Natural killer cell treated with Interleukin-12 subunit alpha and Interleukin-12 subunit beta and Interleukin-15 and Interleukin-18, amount 100 ng/mL, for 72 hours (primary cell): ENCODE measurements at places on chromosomes 6 and 20. TPM values are rescaled to one million over a fixed set of nuclear protein-coding genes. Genes with fewer than 3 reads are reported as not detected.

The CMTR1 gene
- 74.1 TPM for total RNA-seq

- no peak overlapping the region for H3K27ac ChIP-seq
- DNase-seq: no peak
- no peaks in the 10 kb centered on the region for H3K27me3 ChIP-seq
- no peaks in the 10 kb centered on the region for H3K36me3 ChIP-seq
These were observed 196.3 kb upstream of the SUPT3H start for GRCh38 chr6:45574014-45574461.

DNA sequence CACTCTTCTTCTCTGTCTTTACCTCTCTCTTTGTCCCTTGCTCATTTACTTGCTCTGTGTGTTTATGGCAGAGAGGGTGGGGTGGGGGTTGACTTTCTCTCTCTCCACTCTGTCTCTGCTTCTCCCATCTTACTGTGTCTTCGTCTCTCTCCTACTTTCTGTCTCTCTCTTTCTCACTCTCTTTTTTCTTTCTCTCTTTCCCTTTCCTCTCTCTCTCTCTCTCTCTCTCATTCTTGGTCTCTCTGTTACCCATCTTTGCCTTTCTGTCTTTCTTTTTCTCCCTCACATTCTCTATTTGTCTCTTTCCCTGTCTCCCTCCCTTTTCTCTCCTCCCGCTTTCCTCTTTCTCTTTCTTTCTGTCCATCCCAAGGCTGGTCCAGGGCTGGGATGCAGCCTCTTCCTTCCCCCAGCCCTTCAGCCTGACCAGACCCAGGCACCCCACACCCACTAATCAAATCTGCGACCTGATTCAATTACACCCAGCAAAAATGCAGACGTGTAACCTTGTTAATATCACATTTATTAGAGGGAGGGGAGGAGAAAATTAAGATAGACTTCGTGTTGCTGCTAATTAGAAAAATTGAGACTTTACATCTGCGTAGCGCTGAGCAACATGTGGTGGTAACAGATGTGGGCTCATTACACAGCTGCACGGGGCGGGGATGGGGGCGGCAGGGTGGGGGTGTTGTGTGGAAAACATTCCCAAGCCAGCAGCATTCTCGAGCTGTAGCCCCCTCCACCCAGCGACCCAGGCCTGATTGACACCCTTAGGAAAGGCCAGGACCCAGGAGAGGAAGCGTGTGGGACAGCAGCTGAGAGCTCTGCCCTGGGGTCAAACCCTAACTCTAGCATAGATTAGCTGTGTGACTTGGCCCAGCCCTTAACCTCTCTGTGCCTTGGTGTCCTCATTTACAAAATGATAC lies 124.9 kb upstream of the MAFB start:
- no peak for DNase-seq
- H3K4me1 ChIP-seq: no peaks in the 10 kb centered on the region
- no peak overlapping the region for H3K4me3 ChIP-seq
- H3K27me3 ChIP-seq: no peaks in the 10 kb centered on the region
- no peak overlapping the region for H3K27ac ChIP-seq
- no peaks in the 10 kb centered on the region for H3K36me3 ChIP-seq

- H3K27me3 ChIP-seq: no peaks in the 10 kb centered on the region
- DNase-seq: no peak
- peaks cover 5% of the 10 kb centered on the region for H3K36me3 ChIP-seq
- peak overlapping the region; percentile 99 for H3K27ac ChIP-seq
- peak overlapping the region; percentile 99 for H3K4me3 ChIP-seq
These were observed 2.1 kb upstream of the TMEM217 start for GRCh38 chr6:37260040-37260439.

DNA sequence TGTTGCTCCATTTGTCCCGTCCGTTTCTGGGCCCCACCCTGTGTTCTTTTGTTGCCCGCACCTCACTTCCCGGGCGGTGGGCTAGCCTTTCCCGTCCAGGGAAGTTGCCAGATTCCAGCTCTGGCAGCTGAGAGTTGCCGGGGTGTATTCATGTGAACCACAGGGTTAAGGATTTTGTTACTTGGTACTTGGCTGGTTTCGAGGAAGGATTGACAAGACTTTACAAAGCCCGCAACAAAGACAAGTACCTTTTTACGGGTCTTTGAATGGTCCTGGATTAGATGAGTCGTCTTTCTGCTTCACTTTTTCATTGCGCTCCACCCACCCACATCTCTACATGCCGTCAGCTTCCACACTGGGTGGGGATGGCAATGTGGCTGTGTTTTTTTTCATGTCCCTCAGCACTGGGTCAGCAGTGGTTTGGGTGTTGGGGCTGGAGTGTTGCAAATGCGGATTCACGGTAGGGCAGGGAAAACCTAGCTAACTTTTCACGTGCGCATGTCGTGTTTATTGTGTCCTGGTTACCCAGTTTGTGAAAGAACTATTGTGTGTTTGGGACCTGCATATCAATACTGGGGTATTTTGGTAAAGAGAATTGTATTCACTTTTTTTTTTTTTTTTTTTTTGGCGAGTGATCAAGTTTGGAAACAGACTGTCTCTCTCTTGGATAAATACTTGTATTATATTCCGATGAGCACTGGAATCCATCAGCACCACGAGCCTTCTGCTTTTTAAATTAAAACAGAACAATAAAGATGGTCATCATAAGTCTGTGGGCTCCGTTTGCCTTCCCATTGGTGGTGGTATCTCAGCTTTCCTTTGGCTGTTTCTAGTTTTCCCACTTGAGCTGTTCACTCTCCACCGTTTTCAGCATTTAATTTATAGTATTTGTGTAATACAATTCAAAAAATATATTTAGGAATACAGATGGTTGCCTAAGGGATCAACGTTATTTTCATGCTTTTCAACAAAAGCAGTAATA lies 1.2 kb downstream of the DUSP22 start:
- no peaks in the 10 kb centered on the region for H3K27me3 ChIP-seq
- H3K4me3 ChIP-seq: peak overlapping the region; percentile 94
- peak; percentile 86 for DNase-seq
- peaks cover 53% of the 10 kb centered on the region for H3K4me1 ChIP-seq
- H3K36me3 ChIP-seq: peaks cover 8% of the 10 kb centered on the region

DNA sequence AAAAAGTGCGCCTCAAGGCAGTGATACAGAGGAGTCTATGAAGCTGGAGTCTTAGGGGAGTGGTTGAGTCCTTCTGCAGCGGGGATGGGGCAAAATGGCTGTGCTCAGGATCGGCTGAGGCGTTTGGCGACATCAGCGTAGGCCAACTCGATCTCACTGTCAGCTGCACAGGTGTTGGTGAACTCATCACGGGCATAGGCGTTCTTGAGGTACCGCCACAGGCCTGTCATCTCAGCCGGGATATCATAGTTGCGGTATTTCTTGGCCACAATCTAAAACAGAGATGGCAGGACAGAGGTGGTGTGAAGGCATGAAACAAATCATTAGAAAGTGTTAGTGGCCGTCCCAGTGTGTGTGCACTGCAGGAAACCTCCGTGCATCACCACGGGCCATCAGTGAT lies 112.7 kb downstream of the CLIC5 start:
- H3K36me3 ChIP-seq: no peaks in the 10 kb centered on the region
- no peak overlapping the region for H3K27ac ChIP-seq
- no peak overlapping the region for H3K4me3 ChIP-seq
- no peak for DNase-seq

- no peaks in the 10 kb centered on the region for H3K36me3 ChIP-seq
- H3K4me3 ChIP-seq: no peak overlapping the region
- no peak overlapping the region for H3K27ac ChIP-seq
- no peaks in the 10 kb centered on the region for H3K4me1 ChIP-seq
These were observed 246.1 kb downstream of the RIMS1 start for GRCh38 chr6:72132427-72132826.

DNA sequence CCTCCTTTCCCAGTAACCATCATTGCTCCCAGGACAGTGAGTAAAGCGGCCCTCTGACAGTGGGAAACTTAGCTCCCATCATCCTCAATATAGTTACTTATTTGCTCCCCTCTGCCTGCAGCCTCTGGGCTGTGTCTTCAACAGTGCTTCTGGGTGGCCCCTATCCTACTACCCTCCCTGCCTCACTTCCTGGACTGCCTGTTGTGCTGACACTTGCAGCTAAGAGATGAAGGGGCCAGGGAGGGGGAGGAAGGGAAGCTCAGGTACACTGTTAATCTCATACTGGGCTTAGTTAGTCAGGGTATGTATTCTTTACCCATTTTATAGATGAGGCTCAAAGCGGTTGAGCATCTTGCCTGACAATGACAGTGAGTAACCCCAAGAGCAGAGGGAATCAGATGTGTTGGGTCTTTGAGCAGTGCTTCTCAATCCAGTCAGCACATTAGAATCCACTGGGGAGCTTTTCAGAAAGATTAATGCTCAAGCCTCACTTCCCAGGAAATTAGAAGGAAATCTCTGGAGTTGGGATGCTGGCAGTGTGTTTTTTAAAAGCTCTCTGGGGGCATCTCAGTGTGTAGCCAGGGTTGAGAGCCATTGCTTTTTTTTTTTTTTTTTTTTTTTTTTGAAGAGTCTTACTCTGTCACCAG lies 27.1 kb upstream of the KCNK5 start:
- H3K4me3 ChIP-seq: no peak overlapping the region
- DNase-seq: no peak
- peaks cover 55% of the 10 kb centered on the region for H3K27me3 ChIP-seq
- no peaks in the 10 kb centered on the region for H3K36me3 ChIP-seq
- no peaks in the 10 kb centered on the region for H3K4me1 ChIP-seq
- no peak overlapping the region for H3K27ac ChIP-seq

DNA sequence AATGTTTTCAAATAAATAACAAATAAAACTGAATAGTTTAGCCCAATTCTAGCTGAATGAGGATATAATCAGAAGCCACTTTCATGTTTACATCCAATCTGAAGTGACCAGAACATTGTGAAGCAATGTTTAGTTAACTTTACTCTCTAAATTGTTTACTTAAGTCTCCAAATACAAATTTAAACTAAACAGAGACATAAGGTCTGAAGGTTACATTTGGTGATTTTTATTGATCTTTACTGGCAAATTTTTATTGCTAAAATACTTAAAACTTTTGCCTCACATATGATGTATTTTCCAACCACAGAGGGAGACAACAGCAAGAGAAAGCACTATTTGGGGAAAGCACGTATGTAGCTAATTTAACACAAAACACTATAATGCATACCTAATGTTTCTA lies 106.8 kb upstream of the THEMIS start:
- no peaks in the 10 kb centered on the region for H3K36me3 ChIP-seq
- H3K27ac ChIP-seq: no peak overlapping the region
- no peak for DNase-seq
- H3K4me3 ChIP-seq: no peak overlapping the region
- H3K27me3 ChIP-seq: no peaks in the 10 kb centered on the region

The LPA gene
- total RNA-seq: not detected

GRCh38 chr6:161850562-161850961 lies 576.7 kb upstream of the AGPAT4 start:
- H3K4me3 ChIP-seq: no peak overlapping the region

- H3K27ac ChIP-seq: no peak overlapping the region
- no peaks in the 10 kb centered on the region for H3K27me3 ChIP-seq
- peaks cover 31% of the 10 kb centered on the region for H3K36me3 ChIP-seq
- DNase-seq: no peak
These were observed 16.0 kb downstream of the SOD2 start for GRCh38 chr6:159676890-159677505.

The CST3 gene
- total RNA-seq: 16.6 TPM

The SLC17A2 gene
- not detected for total RNA-seq

- H3K4me3 ChIP-seq: no peak overlapping the region
- H3K27ac ChIP-seq: peak overlapping the region; percentile 65
- no peaks in the 10 kb centered on the region for H3K27me3 ChIP-seq
- H3K36me3 ChIP-seq: no peaks in the 10 kb centered on the region
- H3K4me1 ChIP-seq: peaks cover 17% of the 10 kb centered on the region
These were observed 7.3 kb downstream of the VWA7 start for GRCh38 chr6:31769684-31770371.

GRCh38 chr6:43436577-43437282 lies 9.4 kb downstream of the ABCC10 start:
- no peaks in the 10 kb centered on the region for H3K36me3 ChIP-seq
- H3K4me3 ChIP-seq: no peak overlapping the region
- peaks cover 5% of the 10 kb centered on the region for H3K4me1 ChIP-seq

The SOBP gene
- 0.05 TPM for total RNA-seq

DNA sequence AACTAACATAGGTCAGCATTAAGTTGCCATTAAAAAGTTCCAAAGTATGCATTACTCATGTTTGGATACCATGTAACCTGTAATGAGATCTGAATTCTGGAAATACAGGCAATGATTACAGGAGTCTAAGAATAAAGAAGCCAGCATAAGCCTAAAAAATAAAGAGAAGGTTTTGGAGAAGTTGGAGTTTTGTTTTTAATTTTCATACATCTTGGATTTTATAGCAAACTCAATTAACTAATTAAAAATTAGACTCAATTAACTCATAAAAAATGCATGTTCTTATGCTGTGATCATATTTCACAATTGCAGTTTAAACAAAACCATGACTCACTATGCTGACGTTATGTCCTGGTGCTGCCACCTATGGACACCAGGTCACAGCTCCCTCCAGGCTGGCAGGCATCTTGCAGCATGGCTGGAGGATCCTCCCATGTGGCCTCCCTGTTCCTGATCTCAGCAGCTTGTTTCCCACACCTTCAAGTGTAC lies 648.8 kb upstream of the AGPAT4 start:
- no peaks in the 10 kb centered on the region for H3K36me3 ChIP-seq
- H3K27me3 ChIP-seq: no peaks in the 10 kb centered on the region
- no peak for DNase-seq
- H3K27ac ChIP-seq: no peak overlapping the region

DNA sequence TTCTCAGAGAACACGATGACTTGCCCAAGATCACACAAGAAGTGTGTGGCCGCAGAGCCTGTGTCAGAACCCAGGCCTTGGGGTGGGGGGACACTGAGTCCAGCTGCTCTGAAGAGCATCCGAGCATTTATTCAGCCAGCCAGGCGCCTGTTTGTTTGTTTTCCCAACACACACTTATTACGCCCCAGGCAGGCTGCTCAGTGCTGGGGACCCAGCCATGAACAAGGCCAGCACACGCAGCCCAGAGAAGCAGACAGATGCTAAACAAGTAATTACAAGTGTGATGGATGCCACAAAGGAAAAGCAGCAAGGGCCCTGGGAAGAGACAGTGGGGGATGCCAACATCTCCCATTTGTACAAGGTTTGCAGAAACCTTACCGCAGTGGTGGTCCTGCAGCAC lies 19.4 kb upstream of the SIRPA start:
- peaks cover 3% of the 10 kb centered on the region for H3K27me3 ChIP-seq
- no peak for DNase-seq
- H3K4me3 ChIP-seq: no peak overlapping the region
- no peaks in the 10 kb centered on the region for H3K36me3 ChIP-seq
- no peaks in the 10 kb centered on the region for H3K4me1 ChIP-seq

The CDK19 gene
- total RNA-seq: 15.0 TPM

The ARMC12 gene
- not detected for total RNA-seq
